ENCODE measurements at places on chromosomes 5 and 9.

- DNase-seq = no peak
These were observed 8.0 kb downstream of the BRD3 start for GRCh38 chr9:134059661-134060395.

DNA sequence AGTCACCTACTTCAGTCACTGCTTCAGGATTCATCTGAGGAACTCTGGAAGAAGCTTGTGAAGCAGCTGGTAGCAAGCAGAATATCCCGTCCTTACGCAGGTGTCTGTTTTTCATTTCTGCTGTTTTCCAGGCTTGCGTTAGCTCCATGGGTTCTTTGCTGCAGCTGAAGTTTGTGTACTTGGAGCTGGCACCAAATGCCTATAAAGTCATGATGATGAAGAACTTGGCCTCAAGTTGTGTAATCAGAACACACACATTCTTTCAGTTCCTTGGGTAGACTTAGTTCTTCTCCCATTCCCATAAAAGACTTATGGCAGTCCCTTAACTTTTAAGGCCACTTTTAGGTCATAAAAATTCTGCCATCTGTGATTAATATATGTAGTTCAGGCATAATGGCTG is 116.7 kb downstream of the LRRC70 start:
- no peak for DNase-seq

DNA sequence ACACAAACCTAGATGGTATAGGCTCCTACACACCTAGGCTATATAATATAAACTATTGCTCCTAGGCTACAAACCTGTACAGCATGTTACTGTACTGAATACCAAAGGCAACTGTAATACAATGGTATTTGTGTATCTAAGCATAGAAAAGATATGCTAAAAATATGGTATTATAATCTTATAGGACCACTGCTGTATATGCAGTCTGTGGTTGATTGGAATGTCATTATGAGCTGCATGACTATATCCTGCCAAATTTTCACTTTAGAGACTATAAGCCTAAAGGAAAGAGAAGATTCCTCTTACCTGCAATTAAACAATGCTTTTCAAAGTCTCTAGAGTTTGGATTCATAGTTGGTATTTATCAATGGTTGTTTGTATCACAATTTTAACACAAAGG is 24.7 kb upstream of the ACOT12 start:
- DNase-seq = no peak

GRCh38 chr5:117679046-117679445 is 1104.4 kb upstream of the SEMA6A start:
- no peak for DNase-seq

DNA sequence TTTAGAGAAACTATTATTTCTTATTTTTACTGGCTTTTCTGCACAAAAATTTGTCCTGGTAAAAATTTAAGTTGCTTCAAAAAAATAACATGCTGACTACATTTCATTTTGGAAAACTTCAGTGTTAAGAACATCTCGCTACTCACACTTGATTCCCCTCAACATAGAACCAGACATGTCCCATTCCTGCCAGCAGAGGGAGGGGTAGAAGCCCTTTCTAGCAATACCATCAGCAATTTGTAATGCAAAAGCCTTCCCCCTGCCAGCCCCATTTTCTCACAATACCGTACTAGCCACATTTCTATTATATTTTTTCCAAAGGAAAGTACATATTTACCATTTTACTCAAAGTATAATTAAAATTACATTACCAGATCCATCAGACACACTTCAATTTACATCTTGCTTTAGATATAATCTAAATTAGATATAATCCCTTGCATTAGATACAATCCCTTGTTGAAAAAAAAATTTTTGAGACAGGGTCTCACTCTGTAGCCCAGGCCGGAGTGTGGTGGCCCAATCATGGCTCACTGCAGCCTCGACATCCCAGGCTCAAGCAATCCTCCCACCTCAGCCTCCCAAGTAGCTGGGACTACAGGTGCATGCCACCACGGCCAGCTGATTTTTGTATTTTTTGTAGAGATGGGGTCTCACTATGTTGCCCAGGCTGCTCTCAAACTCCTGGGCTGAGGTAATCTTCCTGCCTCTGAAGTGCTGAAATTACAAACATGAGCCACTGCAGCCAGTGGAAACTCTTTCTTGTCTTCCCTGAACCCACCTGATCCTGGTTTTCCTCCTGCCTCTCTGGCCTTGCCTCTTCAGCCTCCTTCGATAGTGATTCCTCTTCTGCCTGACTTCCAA is 39.6 kb upstream of the IDNK start:
- peak; percentile 38 for DNase-seq

DNA sequence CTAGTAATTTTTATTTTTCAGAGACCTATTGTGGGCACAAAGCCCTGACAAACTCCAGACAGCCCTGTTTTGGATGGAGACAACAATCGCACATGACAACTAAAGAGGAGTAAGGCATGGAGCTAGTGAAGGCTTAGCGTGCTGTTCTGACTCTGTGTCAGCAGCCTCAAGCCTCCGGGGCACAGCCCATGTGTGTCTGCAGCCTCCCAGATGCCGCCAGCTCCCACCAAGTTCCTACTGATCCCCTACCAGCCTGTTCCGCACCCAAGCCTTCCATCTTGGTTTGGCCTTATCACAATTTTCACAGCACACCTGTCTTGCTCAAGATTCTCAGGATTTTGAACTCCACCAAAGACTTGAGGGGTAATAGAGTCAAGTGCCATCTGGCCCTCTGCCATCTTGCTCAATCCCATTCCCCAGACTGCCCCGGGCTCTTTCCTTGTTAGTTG is 70.3 kb upstream of the SH3PXD2B start:
- DNase-seq = no peak

DNA sequence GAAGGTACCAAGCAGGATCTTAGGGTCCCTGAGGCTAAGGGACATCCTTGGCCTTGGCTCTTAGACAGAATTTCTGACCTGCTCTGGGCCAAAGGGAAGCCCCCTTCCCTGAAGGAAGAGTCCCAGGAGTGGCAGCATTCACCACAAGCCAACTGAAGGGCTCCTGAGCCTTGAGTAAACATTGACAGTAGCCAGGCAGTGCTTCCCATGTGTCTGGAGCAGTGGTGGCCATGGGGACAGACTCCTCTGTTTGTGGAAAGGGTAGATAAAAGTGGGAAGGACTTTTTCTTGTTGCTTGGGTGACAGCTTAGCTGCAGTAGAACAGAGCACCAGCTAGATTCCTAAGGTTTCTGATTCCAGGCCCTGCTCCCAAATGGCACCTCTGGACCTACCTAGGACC is 61.4 kb upstream of the VLDLR start:
- DNase-seq = no peak

DNA sequence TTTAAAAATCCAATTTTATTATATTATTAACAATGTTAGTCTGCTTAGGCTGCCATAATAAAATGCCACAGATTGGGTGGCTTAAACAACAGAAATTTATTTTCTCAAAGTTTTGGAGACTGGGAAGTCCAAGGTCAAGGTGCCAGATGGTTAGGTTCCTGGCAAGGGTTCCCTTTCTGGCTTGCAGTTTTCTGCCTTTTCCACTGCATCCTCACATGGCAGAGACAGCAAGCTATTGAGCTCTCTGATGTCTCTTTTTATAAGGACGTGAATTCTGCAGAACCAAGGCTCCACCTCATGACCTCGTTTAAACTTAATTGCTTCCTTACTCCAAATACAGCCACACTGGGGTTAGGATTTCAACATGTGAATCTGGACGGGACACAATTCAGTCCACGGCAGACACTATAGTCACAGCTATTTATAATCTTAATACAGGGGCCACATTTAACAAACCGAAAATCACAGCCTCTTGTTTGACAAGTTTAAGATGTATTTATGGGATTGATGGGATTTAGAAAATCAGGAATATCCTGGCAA is 174.9 kb upstream of the PUM3 start:
- no peak for DNase-seq

- peak; percentile 20 for DNase-seq
These were observed 644 bp downstream of the NIM1K start for GRCh38 chr5:43192558-43193180.

- peak; percentile 27 for DNase-seq
These were observed 225.1 kb downstream of the ADGRV1 start for GRCh38 chr5:90783460-90784333.

GRCh38 chr9:33172256-33173238 is 5.4 kb upstream of the B4GALT1 start:
- DNase-seq = peak; percentile 68

DNA sequence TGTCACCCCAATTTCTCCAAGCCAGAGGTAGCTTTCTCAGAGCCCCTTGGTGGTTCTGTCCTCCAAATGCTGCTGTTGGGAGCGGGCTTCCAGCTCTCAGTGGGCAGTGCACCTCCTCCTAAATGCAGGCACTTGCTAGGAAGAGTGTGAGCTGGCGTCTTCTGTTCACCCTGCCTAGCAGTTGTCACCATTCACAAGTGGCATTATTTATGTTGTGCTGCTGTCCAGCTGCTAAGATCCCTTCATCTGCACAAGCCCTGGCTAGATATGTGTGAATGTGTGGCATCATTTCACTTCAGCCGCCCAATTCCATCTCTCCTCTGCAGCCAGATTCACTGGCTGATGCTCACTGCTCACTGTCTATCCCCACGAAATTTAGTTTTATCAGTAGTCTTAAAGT is 43.7 kb downstream of the SLC36A1 start:
- no peak for DNase-seq

GRCh38 chr9:110258690-110259091 is 2.4 kb upstream of the TXN start:
- DNase-seq = no peak

DNA sequence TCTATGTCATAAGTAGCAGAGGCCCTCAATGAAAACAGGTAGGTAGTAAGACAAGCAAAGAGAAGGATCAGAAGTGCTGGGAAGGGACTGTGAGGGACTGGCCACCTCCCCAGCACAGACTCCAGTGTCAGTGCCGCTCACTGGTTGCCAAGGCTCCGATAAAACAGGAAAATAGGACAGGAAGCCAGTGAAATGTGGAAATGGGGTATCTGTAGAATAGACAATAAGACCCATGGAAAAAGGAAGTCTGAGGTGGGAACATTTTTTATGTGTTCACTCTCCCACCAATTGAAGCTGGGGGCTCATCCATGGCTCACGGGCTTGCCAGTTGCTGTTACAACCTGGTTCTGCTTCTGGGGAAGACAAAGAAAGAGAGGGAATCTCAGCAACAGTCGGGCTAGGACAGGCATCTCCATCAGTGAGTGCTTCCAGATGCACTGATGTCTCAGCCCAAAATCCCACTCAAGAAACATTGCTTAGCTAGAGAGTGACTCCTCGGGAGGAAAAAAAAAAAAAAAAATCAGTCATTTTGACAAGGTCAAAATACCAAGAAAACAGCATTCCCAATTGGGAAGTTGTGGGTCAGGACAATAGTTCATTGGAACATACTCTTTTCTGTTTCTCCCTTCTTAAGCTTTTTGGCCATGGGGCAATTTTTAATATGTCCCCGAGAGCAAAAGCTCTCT is 27.6 kb upstream of the NFIB start:
- DNase-seq = no peak

DNA sequence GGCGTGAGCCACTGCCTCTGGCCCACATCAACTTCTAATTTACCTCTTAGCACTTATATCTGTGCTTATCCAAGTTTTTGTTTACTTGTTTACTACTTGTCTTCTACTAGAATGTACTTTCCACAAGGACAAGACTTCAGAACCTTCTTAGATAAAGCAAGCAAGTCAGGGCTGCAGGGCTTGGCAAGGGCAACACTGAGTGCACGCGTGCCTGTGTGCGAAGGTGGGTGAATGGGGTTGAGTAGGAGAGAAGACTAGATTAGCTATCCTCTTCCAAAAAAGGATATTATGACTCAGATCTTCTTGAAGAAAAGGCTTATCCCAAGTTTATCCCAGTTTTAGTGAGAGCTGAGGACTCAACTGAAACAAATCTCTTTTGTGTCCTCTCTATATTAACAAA is 19.3 kb downstream of the AK3 start:
- DNase-seq = no peak

DNA sequence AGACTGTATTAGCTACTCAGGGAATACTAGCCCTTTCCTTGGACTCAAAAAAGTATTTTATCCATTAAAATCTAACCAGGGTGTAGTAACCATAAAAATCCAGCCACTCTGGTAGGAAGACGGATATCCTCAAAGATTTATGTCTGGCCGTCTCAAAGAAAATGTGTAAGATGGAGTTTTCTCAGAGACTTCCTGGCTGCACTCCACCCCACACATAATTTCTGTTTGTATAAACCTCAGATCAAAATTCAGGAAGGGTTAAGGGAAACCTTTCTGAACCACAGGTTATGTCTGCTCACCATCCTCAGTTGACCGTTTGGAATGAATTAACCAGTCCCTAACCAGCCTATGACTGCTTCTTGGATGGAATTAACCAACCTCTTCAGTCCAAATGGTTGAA is 13.8 kb upstream of the SMIM23 start:
- DNase-seq = peak; percentile 39

- DNase-seq = no peak
These were observed 101.7 kb upstream of the SPOCK1 start for GRCh38 chr5:137600721-137601360.

Data from astrocyte (in vitro differentiated cells and primary cell).